ENCODE measurements at places on chromosomes 11 and 22.
A peak's percentile ranks its signal among the peaks of the same experiment; 100 is the strongest.

- no peak for DNase-seq
These were observed 98.2 kb downstream of the GGTLC2 start for GRCh38 chr22:22742641-22743040.

DNA sequence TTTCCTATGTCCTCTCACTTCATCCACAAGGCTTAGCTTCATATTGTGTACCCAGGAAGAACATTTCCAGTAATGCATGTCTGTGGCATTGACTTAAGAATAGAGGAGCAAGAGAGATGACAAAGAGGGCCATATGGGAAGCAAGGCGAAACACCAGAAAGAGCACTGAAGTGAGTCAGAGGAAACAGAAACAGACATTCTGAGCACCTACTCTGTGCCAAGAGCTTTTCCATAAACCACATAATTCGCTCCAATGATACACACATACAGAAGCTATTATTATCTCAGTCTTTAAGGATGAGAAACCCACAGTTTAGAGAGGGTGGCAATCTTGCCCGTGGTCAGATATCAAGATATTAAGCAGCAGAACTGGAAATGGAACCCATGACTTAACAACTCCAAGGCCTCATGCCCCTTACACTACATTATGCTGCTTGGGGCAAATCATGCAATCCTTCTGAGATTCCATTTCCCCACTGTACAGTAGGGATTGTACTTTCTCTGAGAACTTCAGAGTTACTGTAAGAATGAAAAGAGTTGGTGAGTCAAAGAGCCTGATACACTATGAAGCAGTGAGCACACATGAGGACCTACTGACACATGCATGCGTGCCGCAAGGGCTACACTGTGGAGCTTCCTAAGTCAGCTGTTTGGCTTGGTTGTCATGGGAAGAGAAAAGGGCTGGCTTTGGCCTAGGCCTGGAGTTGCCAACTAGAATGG is 126.6 kb downstream of the KCNC1 start:
- no peak for DNase-seq

DNA sequence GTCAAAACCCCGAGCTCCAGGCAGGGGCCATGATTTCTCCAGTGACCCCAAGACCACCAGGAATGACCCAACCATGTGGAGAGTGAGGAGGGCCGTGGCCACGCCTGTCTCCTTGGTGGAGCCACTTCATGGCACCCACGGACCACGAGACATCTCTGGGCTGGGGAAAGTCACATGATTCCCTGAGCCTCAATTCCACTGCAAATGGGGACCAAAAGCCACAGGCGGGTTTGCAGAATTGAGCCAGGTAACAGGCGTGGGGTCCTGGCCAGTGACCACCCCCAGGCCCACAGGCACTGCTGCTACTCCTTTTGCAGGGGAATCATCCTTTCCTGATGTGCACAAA is 178.9 kb downstream of the CTTN start:
- DNase-seq, result no peak

GRCh38 chr11:123511037-123511870 is 81.2 kb downstream of the GRAMD1B start:
- peak; percentile 67 for DNase-seq

- no peak for DNase-seq
These were observed 24.0 kb upstream of the CADM1 start for GRCh38 chr11:115528225-115528624.

DNA sequence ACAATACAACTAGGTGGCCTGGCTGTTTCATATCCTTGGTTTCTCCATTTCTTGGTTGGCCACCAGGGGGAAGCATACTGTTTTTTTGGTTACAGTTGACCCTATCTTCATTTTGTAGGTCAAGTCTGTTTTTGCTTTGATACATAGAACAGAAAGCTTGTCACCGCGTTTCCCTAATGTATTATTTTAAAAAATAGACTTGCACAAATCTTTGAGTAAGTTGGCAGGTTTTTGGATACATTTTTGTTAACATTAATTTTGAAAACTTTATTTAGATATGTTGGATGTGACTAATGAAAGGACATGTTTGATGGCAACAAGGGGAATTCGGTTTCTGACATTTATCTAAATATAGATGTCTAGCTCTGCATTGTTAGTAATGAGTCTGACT is 3.0 kb downstream of the NCR3LG1 start:
- DNase-seq, result peak; percentile 50

GRCh38 chr22:24088816-24089215 is 77.7 kb downstream of the CABIN1 start:
- no peak for DNase-seq

GRCh38 chr11:47413351-47413750 is 5.0 kb downstream of the SLC39A13 start:
- no peak for DNase-seq

GRCh38 chr11:106231591-106231990 is 154.1 kb downstream of the AASDHPPT start:
- DNase-seq, result no peak

DNA sequence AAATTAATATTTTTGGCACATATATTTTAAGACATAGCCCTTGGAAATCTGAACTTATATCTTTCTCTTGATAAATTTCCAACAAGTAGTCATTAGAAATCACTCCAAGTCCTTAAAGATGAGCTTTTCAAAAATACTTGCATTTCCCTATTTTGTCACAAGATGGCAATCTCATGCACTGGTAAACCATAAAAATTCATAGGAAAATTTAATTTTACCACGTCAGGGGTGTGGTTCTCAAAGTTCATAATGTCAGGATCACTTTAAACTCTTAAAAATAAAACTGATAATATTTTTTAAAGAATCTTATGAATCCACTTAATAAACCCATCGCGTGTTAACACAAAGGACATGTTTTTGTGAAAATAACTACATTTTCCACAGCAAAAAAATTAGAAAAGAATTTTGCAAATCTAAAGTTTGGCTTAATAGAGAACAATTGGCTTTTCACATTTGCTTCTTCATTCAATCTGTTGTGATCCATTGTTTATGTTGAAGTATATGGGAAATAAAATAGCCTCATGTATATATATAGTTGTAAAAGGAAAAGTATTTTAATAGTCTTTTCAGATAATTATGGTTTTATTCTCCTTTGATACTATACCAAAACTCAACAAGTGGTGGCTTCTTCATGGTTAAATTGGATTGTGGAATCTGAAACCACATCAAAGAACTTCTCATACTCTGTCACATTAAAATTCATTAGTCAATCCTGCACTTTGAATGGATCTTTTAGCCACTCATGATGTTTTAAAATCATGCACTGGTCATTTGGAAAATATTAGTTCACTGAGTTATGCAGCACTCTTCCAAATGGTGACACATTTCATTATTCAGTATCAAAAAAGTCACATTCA is 169.1 kb downstream of the CADM1 start:
- no peak for DNase-seq

DNA sequence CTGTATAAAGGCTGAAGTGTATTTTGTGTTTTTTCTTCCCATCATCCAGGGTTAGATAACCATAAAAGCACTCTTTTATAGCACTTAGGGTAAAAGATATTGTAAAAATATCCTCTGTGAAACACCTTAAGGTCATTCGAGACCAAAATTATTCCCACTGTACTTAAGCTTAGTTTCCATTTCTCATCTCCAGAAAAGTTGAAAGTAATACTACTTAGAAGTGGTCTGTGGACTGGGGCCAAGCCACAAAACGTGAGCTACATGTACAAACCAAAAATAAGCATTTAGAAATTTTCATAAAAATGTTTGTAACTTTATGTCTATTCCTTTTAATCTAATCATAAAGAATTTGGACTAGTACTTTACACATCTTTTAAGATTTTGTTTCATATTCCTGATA is 142.0 kb upstream of the NTM start:
- no peak for DNase-seq

DNA sequence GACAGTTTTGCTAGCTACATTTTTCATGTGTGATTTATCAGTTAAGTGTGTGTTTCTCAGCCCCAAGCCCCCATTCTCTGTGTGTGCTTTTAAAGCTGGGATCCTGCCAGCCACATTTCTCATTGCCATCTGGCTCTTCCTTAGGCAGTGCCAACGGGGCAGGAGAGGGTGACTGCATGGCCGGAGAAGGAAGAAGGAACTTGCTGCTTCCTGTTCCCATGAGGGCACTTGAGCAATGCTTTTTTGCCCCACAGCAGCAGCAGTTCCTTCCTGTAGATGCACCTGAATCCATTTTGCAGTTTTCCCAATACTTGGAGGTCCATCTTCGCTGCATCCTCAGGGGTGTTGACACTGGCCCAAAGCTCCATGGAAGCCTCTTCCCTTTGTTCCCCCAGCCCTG is 37.5 kb downstream of the TNRC6B start:
- no peak for DNase-seq

Measured in stimulated activated CD4-positive, alpha-beta T cell treated with anti-CD3 and anti-CD28 coated beads, Interleukin-12 subunit alpha, Interleukin-12 subunit beta, amount 100 ng/mL, for 48 hours (primary cell).